ENCODE measurements at places on chromosomes 12 and 14.
A peak's percentile ranks its signal among the peaks of the same experiment; 100 is the strongest.

GRCh38 chr12:50517421-50518048 is 12.8 kb downstream of the DIP2B start:
- no peak for DNase-seq

DNA sequence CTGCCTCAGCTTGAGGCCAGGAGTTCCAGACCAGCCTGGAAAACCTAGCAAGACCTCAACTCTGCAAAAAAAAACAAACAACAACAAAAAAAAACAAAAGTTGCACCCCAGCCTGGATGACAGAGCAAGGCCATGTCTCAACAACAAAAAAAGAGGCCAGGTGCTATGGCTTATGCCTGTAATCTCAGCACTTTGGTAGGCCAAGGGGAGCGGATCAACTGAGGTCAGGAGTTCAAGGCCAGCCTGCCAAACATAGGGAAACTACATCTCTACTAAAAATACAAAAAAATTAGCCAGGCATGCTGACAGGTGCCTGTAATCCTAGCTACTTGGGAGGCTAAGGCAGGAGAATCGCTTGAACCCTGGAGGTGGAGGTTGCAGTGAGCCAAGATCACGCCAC is 6.5 kb upstream of the SLC2A14 start:
- no peak for DNase-seq

GRCh38 chr12:60349232-60349978 is 753.6 kb downstream of the SLC16A7 start:
- no peak for DNase-seq

- peak; percentile 50 for DNase-seq
Measured at GRCh38 chr12:6735448-6736191, 11.8 kb downstream of the COPS7A start.

DNA sequence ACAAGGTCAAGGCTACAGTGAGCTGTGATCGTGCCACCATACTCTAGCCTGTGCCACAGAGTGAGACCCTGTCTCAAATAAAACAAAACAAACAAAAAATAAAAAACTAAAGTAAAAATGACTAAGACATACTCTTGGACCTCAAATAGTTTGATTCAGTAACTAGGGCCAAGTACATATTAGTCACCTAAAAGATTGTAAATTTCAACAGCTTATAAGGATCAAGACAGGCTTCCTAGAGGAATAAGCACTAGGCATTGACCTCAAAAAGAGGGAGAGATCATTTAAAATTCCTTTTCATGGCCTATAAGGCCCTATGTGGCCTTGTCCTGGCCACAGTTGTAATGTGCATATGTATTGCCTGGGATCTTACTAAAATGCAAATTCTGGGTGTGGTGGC is 46.0 kb upstream of the CHST11 start:
- DNase-seq: no peak
